ENCODE measurements at places on chromosomes 2 and 18. TPM values are rescaled to one million over a fixed set of nuclear protein-coding genes. Genes with fewer than 3 reads are reported as not detected.

- DNase-seq = no peak
These were observed 79.7 kb downstream of the AGAP1 start for GRCh38 chr2:235573331-235574221.

Gene MTERF4
- total RNA-seq = 23.5 TPM

DNA sequence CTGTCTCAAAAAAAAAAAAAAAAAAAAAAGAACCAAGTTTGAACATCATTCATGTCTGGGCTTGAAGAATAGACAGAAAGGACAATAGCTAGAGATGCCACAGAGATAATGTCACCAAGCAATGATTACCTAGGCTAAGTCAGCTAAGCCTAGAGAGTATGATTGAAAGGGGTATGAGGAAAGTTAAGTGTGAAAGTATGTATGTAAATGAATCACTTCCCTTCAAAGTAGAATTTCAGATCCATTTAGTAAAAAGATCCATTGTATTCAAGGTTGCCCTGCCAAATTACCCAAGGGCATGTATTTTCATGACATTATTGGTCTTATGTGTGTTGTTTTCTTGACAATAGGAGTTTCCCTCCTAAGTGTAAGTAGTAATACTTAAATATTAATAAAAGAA, 34.1 kb upstream of the SLC39A10 start:
- DNase-seq = no peak

Gene REG3G
- 0.35 TPM for total RNA-seq

- DNase-seq = no peak
These were observed 29.5 kb upstream of the BZW1 start for GRCh38 chr2:200782251-200782650.

- DNase-seq = no peak
These were observed 12.7 kb upstream of the DES start for GRCh38 chr2:219405451-219405850.

GRCh38 chr2:221050020-221050795, 521.9 kb downstream of the EPHA4 start:
- DNase-seq = no peak

GRCh38 chr2:80351231-80351630, 46.7 kb upstream of the LRRTM1 start:
- DNase-seq = no peak

GRCh38 chr2:8059255-8059654, 622.6 kb upstream of the ID2 start:
- DNase-seq = no peak

- DNase-seq = no peak
These were observed 183.1 kb downstream of the INO80D start for GRCh38 chr2:205902900-205903237.

Gene ABCB11
- total RNA-seq = not detected

GRCh38 chr2:144356402-144356801, 163.5 kb downstream of the ZEB2 start:
- no peak for DNase-seq

DNA sequence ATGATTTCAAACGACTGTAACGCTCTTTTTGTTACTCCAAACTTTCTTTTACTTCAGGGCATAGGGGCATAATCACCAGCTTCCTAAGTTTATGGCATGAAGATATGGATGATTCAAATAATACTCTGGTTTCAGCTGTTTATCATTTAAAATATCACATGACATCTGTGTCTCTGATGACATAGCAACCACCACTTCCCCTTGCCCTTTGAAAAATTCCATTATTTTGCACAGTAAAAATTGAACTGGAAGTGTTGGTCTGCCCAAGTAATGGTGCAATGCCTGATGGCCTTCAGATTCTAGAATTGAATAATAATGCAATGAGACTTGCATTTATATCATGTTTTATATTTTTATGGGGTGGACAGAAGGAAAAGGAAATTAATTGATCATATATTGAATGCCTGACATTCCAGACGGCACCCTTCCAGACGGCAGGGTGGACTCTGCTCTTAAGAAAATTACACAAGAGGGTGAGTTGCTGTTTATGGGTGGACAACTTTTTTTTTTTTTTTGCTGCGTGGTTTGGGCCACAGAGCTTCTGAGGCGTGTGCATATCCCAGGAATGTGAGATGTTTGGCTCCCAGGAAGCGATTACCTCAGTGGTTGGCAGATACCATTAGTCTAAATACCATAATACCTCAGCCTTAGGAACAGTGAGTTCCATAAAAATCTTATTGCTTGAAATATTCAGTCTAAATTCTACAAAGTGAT, 101.7 kb upstream of the ZNF521 start:
- DNase-seq = no peak

Gene CTAGE1
- not detected for total RNA-seq
